Stimulated activated CD4-positive, alpha-beta T cell treated with anti-CD3 and anti-CD28 coated beads, Interleukin-4, amount 100 ng/mL, for 48 hours (primary cell): ENCODE measurements at places on chromosomes 1 and 21.

GRCh38 chr1:8410791-8411190 lies 92.9 kb downstream of the SLC45A1 start:
- no peak for DNase-seq

DNA sequence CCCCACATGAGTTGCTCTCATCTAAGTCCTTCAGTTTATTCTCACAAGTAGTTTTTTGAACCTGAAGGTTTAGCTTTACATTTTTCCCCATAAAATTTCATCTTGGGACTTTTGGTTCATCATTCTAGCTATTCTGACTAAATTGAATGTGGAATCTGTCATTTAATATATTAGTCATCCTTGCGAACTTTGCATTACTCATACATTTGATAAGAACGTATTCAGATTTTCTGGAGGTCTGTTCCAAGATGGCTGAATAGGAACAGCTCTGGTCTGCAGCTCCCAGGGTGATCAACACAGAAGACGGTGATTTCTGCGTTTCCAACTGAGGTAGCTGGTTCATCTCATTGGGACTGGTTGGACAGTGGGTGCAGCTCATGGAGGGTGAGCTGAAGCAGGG lies 59.8 kb upstream of the CSF1 start:
- DNase-seq, result no peak

DNA sequence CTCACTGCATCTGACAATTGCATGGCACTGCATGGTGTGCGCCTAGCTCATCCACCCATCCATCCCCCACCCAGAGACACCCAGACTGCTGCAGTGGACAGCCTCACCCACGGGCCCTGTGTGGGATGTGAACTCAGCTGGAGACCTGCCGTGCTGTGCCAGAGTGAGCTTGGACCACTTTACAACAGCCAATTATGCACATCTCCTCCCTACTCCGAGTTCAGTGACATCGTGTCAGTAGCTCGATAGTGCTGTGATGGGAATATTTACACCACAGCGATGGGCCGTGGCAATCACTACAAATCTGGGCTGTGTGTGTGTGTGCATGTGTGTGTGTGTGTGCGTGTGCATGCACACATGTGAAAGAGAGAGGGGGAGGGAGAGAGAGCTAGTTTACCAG lies 42.5 kb downstream of the TMEM51 start:
- DNase-seq, result no peak

DNA sequence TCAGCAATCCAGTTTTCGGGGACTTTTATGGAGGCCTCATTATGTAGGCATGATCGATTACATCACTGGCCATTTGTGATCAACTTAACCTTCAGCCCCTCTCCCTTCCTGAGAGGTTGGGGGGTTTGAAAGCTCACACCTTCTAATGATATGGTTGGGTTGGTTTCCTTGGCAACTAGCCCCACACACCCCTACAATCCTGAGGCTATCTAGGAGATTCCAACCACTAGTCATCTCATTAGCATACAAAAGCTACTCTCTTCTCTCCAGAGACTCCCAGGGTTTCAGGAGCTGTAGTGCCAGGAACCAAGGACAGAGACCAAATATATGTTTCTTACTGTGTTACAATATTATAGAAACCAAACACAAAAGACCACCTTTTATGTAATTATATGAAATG lies 35.2 kb upstream of the ZNF326 start:
- no peak for DNase-seq

DNA sequence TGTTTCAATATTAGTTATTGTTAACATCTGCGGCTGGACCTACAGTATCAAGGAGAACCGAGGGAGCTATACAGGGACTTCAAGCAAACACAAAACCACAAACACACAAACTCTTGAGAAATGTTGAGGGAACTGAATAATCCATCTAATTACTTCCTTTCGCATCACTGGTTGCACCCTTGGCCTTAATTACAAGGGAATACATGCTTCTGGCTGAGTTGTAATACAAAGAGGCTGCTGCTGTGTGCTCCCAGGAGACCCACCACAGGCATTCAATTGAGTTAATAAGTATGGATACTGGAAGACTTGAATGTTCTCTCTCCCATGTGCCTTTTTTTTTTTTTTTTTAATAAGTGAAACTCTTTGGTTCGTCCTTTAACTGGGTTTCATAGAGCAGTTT lies 16.8 kb upstream of the SMYD2 start:
- DNase-seq, result no peak

GRCh38 chr1:24362982-24363614 lies 43.9 kb downstream of the GRHL3 start:
- DNase-seq, result no peak

- no peak for DNase-seq
Measured at GRCh38 chr1:154867064-154867825, 2.8 kb downstream of the KCNN3 start.

GRCh38 chr21:37560385-37560784 lies 193.8 kb downstream of the DYRK1A start:
- DNase-seq, result no peak

DNA sequence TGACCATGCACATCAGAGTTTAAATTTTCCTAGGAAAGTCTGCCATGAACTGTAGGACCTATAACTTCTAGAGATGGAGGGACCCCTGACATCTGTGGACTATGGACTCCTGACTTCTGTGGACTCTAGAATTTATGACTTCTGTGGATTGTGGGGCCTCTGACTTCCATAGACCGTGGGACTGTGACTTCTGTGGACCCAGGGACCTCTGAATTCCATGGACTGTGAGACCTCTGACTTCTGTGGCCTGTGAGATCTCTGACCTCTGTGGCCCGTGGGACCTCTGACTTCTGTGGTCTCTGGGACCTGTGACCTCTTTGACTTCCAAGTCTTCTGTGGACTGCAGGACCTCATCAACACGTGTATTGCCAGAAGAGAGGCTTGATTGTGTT lies 36.7 kb downstream of the PEX14 start:
- DNase-seq, result no peak

GRCh38 chr1:24089027-24089742 lies 22.8 kb downstream of the MYOM3 start:
- no peak for DNase-seq

- no peak for DNase-seq
Measured at GRCh38 chr21:22885614-22886013, 1887.4 kb downstream of the NCAM2 start.

- DNase-seq, result peak; percentile 26
Measured at GRCh38 chr1:17207966-17208418, 3.1 kb downstream of the PADI1 start.

DNA sequence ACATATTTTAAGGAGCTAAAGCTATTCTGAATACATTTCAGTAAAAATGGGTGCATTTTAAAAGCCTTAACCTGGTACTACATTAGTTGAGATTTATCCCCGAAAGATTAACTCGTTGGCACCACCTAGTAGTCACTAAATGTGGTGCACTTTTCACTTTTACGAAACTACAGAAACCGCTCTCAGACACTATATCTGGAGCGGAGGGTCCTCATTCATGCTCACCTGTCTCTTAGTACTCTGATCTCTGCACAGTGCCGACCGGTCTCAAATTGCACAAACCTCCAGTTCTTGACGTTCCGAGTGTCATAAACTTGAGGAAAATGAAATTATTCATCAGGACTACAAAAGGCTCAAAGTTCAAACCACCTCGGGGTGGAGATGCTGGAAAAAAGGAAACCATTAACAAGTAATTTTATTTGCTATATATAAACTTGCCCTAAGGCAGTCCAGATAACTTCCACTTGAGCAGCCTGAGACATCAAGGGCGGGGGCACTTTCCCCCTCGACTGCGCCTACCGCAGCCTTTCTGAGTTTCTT lies 722 bp downstream of the LZIC start:
- no peak for DNase-seq

DNA sequence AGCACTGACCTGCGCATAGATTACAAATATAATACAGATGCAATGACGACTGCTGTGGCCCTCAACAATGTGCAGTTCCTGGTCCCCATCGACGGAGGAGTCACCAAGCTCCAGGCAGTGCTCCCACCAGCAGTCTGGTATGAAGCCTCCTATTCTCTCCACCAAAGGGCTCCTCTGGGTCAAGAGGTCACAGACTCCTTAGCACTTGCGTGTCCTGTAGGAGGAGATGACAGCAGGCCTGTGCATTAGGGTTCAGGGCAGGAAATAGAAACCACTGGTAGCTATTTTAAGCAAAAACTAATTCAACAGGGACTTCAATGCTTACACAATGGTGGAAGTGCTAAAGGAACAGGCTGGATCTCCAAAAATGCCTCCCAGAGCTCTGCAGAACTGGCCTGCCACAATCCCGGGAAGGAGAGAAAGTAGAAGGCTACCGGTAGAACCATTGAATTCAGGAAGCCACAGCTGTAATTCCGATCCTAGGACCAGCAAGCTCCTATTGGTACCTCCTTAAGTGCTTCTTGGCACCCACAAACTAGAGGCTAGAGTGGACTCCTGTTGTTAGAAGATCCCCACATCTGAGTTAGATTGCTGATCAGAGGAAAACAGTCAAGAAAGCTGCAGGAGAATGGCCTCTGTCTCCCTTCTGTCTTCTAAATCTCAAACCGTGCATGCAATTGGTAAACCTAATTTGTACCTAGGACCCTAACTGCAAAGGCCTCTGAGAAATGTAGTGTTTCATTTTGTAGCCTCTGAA lies 12.7 kb upstream of the DYNLT5 start:
- DNase-seq, result no peak

GRCh38 chr1:7863756-7864328 lies 11.0 kb upstream of the UTS2 start:
- no peak for DNase-seq

- no peak for DNase-seq
Measured at GRCh38 chr1:208221291-208221622, 22.9 kb downstream of the PLXNA2 start.

DNA sequence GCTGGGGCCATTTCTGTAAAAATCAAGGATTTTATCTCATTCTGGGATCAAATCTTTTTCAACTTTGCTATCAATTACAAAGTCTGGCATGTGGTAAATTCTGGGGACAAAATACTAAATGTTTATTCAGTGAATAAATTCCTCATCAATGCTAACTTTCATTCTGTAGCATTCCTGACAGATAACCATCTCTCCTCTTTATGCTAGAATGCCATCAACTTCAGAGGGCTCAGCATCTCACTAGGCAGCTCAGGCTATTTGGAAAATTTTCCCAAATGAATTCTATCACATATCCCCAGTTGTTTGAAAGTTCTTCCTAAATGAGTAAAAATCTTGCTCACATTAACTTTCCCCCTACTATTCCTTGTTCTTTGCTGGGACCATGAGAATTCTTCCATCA lies 163.0 kb upstream of the DAB1 start:
- no peak for DNase-seq

GRCh38 chr1:56435434-56436262 lies 143.7 kb downstream of the PLPP3 start:
- no peak for DNase-seq

- peak; percentile 42 for DNase-seq
Measured at GRCh38 chr1:206001476-206001888, 1.7 kb downstream of the RAB7B start.

DNA sequence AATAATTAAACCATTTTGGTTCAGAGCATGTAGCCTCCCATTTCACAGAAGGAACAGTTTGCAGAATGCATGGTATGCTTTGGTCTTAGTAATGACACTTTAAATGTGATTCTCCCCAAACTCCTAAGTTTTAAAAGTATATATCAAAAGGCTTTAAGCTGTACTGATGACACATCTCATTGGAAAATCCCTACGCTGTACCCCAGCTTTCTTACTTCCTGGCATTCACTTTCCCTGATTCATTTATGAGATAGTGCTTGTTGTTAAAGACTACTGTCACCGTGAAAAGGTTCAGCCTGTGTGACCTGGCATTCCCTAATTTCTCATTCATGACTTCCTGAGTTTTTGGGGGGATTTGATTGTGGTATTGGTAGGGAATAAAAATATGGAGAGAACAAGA lies 53.4 kb downstream of the MPZL1 start:
- no peak for DNase-seq

DNA sequence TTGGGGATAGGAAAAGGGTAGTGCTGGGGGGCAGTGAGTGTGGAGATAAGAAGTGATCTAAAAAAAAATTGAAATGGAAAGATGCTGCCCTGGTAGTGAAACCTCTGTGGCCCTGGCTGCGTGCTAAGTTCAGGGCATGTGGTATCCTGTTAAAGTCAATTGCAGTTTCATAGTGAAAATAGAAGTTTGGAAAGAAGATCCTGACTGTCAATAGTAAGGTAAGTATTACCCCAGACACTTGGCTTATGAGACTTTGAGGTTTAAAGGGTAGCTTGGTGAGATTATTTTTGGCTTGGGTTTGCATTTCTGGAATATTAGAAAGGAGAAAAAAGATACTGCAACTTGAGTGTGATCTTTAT lies 6.8 kb downstream of the ARID1A start:
- DNase-seq, result no peak

DNA sequence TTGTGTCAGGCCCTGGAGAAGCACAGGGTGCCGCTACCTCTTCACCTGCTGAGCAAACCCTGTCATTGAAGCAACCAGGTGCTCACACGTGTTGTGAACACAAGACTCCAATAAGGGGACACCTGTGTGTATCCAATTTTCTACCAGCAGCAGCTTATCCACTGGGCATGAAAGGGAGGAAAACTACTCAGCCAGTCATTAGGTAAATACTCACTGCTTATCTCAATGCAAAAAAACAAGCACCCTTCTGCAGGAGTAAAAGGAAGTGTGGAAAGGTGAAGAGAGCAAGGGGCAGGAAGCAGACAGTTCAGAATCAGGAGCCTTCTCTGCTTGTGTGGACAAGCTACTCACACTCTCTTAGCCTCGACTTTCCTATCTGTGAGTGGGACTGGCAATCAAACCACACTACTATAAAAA lies 148.9 kb downstream of the ETS2 start:
- no peak for DNase-seq

- no peak for DNase-seq
Measured at GRCh38 chr1:219664310-219665029, 51.6 kb upstream of the ZC3H11B start.

GRCh38 chr1:87077959-87078639 lies 163.7 kb downstream of the HS2ST1 start:
- no peak for DNase-seq

DNA sequence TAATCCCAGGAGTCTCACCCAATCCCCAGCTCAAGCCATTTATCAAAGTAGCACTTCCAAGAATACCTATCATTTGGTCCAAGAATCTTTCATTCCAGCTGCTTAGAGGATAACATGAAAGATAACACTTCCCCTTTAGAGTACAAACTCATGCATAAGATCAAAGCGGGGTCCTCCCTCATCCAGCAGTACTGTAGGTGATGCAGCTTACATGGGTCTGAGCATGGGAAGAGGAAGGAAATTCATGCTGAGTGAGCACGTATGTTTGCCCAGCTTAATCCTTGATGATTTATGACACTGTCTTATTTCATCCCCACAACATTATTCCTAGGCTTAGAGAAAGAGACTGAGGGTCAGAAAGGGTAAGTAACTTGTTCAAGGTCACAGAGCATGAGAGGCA lies 167.1 kb upstream of the GJB5 start:
- DNase-seq, result no peak

- peak; percentile 52 for DNase-seq
Measured at GRCh38 chr1:155977690-155978324, 540 bp downstream of the ARHGEF2 start.
